Activated T-helper 1 cell treated with anti-CD3 and anti-CD28 coated beads, Interleukin-2, amount 50 U/mL, for 16 hours (primary cell): ENCODE measurements at places on chromosomes 12 and 14.

DNA sequence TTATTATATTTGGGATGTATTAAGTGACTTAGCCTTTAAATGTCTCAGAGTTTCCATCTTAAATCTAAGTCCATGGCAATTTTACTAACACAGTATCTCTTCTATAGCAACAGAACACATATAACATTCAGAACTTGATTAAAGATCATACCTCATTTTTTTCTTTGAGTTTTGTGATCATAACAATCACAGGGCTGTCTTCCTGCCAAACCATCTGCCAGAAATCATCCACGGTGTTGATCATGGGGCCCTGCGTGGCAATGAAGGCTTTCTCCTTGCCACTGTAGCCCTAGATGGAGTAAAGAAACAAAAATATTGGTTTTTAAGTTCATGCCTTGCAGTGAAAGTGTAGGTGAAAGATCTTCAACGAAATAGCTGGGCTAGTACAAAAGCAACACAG lies 46.7 kb upstream of the PTPRB start:
- DNase-seq = no peak

- DNase-seq = no peak
These were observed 43.6 kb downstream of the PTPRR start for GRCh38 chr12:70876952-70877351.

DNA sequence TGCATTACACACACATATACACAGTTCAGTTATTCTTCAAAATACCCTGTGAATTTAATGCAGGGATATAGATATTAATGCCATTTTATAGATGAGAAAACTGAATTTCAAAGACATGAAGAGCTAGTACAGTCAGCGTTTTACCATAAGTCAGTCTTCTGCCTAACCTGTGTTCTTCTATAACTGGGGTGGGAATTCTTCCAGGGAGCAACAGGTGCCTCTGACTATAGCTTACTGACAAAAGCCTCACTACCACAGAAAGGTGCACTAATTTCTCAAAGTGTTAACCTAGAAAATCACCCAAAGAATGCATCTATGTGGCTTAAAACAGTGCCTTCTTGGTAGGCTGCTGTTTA lies 84.4 kb downstream of the STXBP6 start:
- no peak for DNase-seq

DNA sequence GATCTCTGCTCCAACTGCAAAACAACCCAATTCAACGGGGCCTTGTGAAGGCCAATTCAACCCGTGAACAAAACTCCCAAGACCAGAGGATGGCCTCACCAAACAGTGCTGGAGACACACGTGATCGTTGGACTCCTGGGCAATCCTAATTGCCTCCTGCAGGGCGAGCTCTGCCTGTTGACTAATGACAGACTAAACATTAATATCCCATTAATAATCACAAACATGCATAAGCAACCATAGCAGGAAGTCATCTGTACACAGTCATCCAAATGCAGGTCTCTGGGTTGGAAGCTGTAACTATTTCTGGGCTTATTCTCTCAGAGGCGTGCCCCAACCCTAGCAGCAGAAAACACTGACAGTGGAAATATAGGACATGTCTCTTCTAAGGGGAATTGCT lies 21.0 kb downstream of the ANAPC5 start:
- DNase-seq = no peak

DNA sequence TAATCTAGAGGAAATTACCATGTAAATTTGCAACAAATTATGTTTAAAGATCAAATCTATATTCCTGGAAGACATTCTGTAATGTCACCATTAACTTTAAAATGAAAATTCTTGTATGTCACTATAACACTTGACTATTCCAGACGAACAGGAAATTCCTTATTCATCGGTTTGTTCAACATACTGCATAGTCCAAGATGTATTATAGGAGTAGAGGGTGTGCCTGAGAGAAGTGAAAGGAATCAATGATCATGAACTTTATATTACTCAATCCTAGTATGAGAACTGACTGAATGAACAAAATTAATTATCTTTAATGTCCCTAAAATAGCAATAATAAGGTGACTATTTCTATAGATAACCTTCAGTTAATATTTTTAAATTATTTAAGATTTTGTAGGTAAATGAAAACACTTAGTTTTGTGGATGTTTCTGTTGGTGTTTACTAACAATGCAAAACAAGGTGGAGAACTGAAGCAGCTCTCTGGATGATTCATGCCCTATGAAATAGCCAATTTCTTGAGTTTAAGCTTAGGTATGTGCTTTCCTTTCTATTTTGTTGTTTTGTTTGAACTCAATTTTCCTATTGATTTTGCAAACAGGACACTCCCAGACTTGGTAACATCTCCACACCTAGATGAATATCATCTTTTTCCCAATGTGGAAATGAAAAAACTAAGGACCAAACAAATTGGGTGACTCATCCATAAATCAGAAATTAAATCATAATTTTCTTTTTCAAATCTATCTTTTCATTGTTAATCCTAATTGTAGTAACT lies 18.2 kb upstream of the ITPR2 start:
- no peak for DNase-seq

GRCh38 chr12:64450711-64451486 lies 1.0 kb upstream of the TBK1 start:
- no peak for DNase-seq

- no peak for DNase-seq
These were observed 534.2 kb downstream of the LRFN5 start for GRCh38 chr14:42140831-42141279.

- no peak for DNase-seq
These were observed 20.5 kb downstream of the RILPL1 start for GRCh38 chr12:123512838-123513665.

DNA sequence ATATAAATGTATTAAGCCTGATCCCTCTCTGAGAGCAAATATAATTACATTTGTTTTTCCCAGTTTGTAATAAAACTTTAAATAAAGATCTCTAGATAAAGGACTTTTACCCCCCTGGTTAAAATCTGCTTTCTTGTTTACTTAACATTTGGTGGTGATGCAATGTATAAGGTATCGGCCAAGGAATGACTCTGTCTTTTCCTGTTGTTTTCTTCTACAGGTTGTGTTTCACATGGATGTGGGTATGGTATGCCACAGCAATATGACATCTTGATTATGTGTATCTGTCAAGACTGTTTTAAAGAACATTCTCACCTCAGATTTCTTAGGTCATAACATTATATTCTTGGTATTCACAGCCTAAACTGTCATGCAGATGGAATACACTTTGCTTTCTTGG lies 210.6 kb upstream of the NOVA1 start:
- DNase-seq = no peak

DNA sequence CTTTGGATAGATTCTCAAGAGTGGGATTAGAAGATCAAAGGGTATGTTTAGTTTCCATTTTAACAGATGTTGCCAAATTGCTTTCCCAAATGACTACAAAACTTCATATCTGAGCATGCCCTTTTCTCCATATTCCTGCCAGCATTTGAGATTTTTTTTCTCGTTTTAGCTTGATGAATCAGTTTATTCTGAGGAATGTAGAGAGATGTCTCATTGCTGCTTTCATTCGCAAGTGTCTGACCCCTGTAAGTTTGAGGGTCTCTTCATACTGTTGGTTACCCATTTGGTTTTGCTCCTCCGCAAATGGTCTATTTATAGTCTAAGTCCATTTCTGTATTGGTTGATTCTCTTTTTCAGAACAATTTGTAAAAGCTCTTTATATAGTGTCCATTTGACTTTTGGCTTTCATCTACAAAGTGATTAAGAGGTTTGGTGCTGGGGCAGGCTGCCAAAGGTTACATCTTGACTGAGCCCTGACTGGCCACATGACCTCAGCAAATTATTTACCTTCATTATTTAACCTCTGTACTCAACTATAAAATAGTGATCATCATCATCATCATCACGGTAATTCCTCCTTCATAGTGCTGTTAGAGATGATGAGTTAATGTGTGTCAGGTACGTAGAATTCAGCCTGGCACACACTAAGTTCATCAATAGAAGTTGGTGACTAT lies 33.6 kb downstream of the HCAR2 start:
- DNase-seq = no peak

DNA sequence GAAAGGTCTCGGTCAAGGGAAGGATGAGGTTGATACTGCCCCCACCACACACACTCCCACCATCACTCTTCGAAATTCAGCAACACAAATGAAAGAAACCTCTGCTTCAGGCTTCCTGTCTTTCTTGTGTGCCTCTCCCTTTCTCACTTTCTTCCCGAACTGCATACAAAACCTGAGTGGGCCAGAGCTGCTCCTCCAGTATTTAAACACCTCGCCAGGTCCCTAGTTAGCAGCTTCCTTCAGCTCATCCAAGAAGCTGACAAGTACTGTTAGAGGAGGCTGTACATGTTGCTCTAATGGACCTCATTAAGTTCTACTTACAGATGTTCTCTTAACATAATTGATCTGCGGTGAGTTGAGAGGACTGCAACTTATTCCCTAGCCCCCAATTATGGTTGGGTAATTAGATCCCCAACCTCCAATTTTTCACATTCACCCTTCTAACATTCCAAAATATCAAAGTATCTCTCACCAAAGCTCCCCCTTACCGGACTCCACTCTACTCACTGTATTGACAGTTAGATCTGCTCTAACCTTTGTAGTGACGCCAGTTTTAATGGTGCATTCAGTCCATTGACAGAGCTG lies 4.1 kb upstream of the LMO3 start:
- DNase-seq = no peak

DNA sequence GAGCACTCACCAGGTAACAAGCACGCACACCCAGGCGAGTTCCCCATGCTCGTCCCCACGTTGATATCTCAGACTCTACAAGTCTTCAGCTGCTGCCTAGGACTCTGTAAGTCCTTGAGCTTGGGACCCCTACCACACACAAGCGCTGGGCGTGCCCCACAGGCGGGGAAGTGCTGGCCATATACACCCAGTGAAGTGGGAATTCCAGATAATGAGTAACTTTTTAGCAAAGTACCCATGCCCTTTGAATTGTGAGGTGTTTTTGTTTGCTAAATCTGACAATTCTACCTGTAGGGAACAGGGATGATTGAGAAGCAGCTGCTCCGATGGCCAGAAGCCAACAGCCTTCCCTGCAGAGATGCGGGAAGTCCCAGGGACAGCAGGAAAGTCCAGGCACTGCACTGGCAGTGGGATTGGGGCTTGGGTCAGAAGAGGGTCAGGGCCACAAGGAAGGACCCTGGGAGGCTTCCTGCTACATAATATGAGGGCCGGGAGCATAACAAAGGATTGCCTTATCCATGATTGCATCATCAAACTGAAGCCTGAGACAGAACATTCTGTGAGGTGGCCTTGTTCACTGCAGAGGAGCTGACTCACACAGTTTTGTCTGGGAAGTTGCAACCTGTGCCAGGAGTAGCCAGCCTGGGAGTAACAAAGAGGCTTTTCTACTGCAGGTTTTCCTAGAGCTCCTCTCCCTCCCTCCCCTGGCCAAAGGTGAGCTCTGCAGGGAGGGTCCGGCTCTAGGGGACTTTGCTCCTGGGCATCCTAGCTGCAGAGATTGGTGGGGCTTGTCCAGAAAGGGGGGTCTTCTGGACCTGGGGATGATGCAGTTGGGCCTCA lies 13.2 kb upstream of the SERPINA3 start:
- no peak for DNase-seq

- no peak for DNase-seq
These were observed 21.4 kb downstream of the ZNF641 start for GRCh38 chr12:48329199-48329939.

DNA sequence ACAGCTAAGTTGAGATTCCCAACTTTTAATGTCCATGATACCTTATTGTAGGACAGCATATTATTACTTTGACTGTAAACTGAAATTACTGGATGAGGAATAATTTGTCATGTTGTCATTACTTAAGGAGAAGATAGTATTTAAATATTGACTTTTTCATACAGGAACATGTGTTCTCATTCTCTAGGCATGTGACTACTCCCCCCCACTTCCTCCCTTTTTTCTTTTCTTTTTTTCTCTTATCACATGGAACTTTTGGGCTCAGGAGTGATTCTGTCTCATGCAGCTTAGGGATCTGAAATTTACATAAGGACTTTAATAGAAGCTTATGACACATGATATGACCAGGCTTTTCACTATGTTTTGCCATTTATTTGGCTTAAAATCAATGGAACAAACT lies 127.7 kb upstream of the SLCO1C1 start:
- no peak for DNase-seq

DNA sequence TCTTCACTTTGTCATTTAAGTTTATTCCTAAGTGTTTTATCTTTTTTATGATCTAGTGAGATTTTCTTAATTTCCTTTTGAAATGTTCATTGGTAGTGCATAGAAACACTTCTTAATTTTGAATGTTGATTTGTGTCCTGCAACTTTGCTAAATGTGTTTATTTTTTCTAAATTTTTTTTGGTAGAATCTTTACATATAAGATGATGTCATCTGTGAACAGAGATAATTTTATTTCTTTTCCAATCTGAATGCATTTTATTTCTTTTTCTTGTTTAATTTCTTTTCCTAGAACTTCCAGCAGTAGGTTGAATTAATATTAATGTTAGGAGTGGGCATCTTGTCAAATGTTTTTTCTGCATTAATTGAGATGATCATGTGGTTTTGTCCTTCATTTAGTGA lies 42.1 kb downstream of the SLCO1B3 start:
- no peak for DNase-seq

DNA sequence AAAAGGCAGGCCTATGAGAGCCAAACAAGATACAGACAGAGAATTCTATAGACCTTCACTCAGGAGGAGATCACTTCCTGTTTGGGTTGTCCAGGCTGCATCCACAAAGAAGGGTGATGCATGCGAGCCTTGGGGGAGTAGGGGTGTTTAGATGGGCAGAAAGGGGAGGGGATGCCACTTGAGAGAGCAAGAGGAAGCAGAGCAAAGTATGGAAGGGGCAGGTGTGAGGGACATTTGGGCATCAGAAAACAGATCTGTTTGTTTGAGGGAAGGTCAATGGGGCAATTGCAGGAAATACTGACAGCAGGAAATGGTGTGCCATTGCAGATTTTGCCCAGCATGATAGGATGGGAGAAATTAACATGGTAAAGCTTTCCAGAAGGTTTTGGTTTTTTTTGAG lies 146.4 kb upstream of the FOXN3 start:
- DNase-seq = no peak

DNA sequence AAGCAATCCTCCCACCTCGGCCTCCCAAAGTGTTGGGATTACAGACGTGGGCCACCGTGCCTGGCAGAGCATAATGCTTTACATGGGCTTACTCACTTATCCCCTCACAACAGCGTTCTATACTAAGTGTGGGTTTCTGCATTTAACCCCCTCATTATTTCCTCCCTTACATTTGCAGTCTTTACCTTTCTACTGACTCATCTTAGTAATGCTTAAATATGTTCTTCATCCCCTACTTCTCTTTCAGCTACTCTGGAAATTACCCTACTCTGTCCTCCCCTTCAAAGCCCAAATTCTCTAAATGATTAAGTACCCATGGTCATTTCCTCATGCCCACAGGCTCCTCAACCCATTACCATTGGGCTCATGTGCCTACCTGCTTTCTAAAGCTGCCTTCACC lies 40.7 kb downstream of the NKX2-1 start:
- no peak for DNase-seq

GRCh38 chr12:124449623-124450375 lies 117.6 kb downstream of the NCOR2 start:
- DNase-seq = no peak

DNA sequence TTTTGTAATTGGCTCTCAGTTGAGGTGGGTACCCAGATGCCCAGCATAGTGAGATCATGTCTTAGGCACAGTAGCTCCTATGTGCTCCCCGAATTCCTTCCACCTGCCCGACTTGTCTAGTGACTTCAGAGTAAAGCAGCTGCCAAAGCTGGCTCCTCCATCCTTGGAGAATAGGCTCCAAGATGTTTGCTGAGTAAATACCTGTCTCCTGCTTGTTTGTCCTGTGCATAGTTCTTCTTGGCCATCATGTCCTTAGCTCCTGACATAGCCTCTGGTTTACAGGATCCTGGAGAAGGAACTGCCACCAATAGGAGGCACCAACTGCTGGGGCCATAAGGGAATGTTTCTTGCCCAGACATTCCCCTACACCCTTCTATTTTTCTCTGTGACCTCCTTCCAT lies 52.6 kb upstream of the CISTR start:
- DNase-seq = no peak
